Prostate gland (tissue), 2 donors: ENCODE measurements at places on chromosomes 1 and 21.

DNA sequence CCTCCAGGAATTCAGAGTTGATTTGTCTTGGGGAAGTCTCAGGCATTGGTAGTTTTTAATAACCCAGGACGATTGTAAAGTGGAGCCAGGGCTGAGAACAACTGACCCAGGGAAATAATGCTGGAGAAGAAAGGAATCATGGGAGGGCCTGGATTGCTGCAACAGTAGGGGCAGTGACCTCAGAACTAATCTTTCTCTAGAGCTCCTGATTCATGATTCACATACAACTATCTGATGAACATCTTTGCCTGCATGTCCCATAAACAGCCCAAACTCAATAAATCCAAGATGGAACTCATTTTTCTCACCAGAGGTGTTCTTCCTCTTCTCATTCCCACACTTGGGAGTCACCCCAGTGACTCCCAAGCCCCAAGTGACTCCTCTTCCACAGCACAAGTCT lies 8.1 kb upstream of the G0S2 start:
- no peak overlapping the region for H3K4me3 ChIP-seq
- H3K27ac ChIP-seq: no peak overlapping the region
- no peak for DNase-seq
- no peaks in the 10 kb centered on the region for H3K27me3 ChIP-seq

GRCh38 chr1:161117759-161118581 lies at the start of the genes NIT1 and PFDN2:
TSS of gene NIT1 (plus strand) at chr1:161118105. CDS start at chr1:161118177, 72 bp downstream.
TSS of gene PFDN2 (minus strand) at chr1:161118037. CDS start at chr1:161118026, 11 bp downstream.
- peak within 1 kb of the TSS; percentile 92 for H3K27ac ChIP-seq
- no peaks in the 10 kb centered on the region for H3K27me3 ChIP-seq
- H3K4me1 ChIP-seq: peaks cover 11% of the 10 kb centered on the region
- H3K36me3 ChIP-seq: peaks cover 4% of the 10 kb centered on the region
- peak; percentile 79 for DNase-seq

- no peaks in the 10 kb centered on the region for H3K27me3 ChIP-seq
- DNase-seq: no peak
- no peaks in the 10 kb centered on the region for H3K36me3 ChIP-seq
Observed at GRCh38 chr1:61506236-61506635, 218.7 kb downstream of the TM2D1 start.

- H3K4me1 ChIP-seq: peaks cover 4% of the 10 kb centered on the region
- H3K4me3 ChIP-seq: no peak overlapping the region
- no peak overlapping the region for H3K27ac ChIP-seq
- H3K36me3 ChIP-seq: no peaks in the 10 kb centered on the region
- no peak for DNase-seq
Observed at GRCh38 chr1:197904126-197904787, 1.8 kb downstream of the C1orf53 start.
